ENCODE measurements at places on chromosomes 1 and 21.

DNA sequence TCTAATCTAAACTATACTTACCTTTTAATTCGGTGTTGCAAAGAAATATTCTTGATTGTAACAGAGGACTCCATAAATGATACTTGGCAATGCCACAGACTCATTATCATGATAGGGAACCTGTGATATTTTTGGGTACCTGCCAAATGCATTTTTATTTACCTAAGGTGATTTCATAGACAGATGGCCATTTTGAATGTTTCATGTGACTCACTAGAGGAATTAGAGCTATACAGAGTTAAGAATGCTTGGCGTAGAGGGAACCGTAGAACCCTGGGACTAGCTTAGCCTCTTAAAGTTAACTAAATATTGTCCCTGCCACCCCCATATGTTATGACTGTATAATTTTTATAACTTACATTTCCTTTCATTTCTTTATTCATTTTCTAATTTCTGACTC lies 136.1 kb downstream of the DISP1 start:
- DNase-seq = no peak

DNA sequence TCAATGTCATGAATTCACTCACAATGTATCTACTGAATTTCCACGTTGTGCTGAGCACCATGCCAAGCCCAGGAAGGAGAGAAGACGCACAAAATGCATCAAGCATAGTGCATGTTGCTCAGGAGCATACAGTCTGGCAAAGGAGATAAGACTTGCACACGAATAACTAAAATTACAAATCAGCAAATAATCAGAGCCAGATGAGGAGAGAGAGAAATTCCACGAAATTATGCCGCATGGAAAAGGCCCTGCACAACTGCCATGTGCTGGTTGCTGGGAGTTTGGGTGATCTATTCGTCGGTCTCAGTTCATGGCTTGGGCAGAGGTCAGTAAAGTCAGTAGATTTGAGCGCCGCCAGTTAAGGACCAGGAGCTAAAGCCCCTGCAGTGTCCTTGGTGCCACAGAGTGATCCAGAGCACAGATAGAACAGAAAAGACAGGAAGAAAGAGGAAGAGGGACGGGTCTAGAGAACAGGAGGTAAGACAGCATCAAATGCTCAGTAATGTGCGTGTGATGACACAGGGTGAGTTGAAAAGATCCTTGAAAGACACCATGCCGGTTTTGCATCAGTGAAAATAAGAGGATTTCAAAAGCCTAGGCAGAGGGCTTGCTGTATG lies 55.1 kb upstream of the ZNF281 start:
- DNase-seq = no peak

DNA sequence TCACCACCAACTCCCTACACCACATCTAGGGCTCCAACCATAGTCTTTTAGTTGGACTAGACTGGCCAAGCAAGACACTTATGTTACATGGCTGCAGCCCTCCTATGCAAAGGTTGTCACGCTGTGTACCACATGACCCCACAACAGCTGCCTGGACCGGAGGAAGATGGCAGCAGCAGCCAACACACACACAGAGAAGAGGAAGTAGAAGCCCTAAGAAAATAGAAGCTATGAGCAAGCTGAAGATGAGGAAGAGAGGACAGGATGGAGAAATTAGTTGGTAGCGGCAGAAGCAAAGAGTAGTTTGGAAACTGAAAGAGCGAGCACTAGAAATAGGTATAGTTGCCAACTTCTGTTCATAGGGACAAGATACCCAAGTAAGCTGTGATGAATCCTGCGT lies 60.8 kb upstream of the RALGPS2 start:
- DNase-seq = no peak

- DNase-seq = no peak
These were observed 296.3 kb downstream of the PTBP2 start for GRCh38 chr1:97017895-97018294.

- DNase-seq = no peak
These were observed 38.7 kb downstream of the ETNK2 start for GRCh38 chr1:204112876-204113730.

DNA sequence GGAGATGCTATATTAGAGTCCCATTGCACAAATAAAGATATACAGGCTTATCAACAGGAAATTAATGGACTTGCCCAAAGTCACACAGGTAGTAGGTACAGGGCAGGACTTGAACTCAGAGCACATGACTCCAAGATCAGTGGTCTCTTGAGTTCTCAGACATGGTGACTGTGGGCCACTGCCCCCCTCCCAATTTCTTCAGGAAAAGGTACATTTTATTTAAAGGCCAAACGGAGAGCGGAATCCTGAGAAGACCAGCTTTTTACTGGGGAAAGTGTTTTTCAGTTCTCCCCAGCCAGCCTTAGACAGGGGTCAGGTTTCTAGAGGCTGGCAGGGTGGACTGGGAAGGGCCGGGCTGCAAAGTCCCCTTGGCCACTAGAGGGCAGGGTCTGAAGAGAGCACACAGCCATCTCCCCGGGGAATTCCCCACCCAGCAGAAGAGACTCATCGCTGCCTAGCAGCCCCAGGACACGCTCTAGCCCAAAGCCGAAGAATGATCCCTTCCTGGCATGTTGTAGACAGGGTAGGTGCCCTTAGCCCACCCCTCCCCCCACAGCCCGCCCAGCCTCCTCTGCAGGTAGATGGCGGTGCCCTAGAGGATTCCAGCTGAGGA lies 29.7 kb downstream of the ACP6 start:
- DNase-seq = peak; percentile 29

GRCh38 chr1:118989006-118989815 lies 1.1 kb upstream of the TBX15 start:
- DNase-seq = no peak

GRCh38 chr1:6585081-6585722 lies 5.4 kb downstream of the ZBTB48 start:
- no peak for DNase-seq

DNA sequence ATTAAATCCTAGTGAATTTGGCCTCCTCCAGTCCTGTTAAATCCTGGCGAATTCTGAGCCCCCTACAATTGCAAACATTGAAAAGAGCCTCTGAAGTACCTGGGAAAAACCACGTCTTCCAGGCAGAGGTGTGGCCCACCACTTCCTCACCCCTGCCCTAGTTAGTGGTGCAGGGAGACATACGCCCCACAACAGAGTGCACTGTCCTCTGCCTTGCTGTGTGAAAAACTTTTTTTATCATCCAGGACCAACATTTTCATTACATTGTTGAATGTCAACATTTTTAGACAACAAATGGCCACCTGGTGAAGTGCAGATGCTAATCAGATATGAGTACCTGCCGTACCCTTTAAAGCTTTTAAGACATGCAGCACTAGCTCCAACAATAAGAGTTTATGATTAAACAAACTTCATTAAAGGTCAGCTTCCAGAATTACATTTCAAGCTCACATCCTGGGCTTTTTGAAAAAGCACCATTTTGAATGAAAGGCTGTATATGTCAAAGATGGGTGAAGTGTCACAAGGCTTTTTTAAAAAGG lies 13.6 kb upstream of the TMPRSS2 start:
- no peak for DNase-seq

- no peak for DNase-seq
These were observed 795.7 kb downstream of the LTN1 start for GRCh38 chr21:28196981-28197380.

DNA sequence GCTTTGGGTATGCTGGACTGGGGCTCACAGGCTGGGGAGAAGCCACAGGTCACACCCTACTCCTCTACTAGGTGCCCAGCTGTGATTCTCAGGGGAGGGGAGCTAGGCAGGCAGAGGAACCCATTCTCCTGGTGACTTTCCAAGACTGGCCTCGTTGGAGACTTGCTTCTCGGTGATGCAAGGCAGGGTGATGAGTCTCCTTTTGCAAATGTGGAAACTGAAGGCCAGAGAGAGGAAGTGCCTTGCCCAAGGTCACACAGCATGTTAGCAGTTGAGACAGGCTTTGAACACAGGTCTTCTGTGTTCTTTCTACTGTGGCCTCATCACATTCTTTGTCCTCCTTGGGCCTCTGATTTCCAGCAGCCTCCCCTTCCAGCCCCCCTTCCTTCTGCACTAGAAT lies 20.5 kb upstream of the C1QA start:
- DNase-seq = no peak

DNA sequence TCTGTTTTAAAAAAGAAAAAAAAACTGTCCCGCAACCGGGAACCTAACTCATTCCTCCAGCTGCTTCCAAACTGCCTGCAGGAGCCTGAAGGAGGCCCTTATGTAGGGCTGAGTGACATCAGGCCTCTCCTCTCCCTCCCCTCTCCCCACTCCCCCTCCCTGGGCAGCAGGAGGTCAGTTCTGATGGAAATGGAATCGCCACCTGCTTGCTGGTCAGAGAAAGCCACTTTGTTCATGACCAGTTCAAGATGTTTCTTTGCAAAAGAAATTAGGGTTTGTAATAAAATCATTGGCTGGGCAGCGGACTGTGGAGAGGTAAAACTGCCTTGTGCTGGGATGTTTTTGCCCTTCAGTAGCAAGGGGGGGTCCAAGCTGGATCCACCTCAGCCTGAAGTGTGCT lies at the start of gene MAP1LC3C:
TSS of gene MAP1LC3C (minus strand) at position 73 of the 400 bp plus-strand sequence. CDS start 90 bp downstream, outside the sequence.
- no peak for DNase-seq
